Muscle of leg (tissue), 16 donors: ENCODE measurements at places on chromosomes 1 and 21. TPM values are rescaled to one million over a fixed set of nuclear protein-coding genes. Genes with fewer than 3 reads are reported as not detected.

GSTM1 gene
- polyA plus RNA-seq = 53.1 TPM

DNA sequence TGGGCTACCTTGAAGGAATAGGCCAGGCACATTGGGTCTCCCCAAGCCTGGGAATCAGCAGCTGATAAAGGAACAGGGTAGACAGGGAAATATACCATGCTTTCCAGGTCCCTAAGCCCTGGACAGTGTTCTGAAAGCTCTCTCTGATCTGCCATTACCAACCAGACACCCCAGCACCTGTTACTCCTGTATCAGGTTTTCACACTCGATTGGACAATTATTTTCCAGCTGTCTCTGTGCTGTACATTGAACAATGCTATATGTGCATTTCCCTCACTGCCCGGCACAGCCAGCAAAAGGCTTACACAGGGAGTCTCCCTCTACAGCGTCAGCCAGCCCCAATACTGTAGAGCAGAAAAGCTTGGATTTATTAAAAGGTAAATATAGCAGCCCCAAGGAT lies 4.7 kb downstream of the CFAP45 start:
- DNase-seq = no peak

GRCh38 chr1:72498371-72498770 lies 216.0 kb upstream of the NEGR1 start:
- no peak for DNase-seq

LCE1C gene
- polyA plus RNA-seq = not detected

DNA sequence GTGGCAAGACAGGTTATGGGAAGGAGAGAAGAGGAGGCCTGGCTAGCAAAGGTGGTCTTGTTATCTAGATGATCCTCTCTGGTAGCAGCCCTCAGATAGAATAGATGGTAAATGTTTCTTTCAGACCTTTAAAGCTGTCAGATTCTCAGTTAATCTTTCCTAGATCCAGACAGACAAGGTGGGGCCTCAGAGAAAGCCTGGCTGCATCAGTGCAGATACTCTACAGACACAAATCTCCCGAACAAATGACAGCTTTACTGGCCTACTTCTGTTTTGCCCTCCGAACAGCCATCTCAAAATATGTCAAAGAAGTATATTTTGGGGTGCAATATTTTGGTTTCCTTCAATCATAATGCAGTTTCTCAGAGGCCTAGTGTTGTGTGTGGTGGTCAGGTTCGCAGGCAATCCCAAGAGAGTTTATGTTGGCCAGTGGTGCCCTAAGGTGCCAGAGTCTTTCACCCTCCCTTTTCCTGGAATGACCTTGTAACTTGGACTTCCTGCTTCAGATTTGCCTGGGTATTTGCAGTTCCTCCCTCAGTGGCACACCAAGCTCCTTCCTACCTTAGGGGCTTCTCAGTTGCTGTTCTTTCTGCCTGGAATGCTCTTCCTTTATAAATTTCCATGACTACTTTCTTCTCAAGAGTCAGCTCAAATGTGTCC lies 7.0 kb downstream of the LRRC8B start:
- no peak for DNase-seq
